ENCODE measurements at places on chromosomes 6 and 20.

DNA sequence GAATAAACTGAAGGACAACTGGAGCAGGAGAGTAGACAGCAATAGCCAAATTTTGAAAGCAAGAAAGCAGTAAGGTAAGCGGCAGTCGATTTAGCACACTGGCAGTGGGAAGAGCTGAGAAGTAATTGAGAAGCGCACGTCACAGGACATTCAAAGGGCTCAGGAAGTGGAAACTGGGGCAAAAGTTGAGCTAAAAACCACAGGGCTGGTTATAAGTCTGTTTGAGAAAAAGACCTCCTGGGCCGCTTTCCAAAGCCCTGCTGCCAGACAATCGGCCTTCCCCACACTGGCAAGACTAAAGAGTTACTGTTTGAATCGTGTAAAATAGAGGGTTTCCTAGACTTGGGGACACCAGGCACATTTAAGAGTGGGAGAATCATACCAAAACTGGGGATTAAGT lies 161.4 kb downstream of the DNAH8 start:
- DNase-seq, result peak; percentile 72

- DNase-seq, result peak; percentile 10
Observed at GRCh38 chr6:139337830-139338229, 36.6 kb downstream of the CITED2 start.

DNA sequence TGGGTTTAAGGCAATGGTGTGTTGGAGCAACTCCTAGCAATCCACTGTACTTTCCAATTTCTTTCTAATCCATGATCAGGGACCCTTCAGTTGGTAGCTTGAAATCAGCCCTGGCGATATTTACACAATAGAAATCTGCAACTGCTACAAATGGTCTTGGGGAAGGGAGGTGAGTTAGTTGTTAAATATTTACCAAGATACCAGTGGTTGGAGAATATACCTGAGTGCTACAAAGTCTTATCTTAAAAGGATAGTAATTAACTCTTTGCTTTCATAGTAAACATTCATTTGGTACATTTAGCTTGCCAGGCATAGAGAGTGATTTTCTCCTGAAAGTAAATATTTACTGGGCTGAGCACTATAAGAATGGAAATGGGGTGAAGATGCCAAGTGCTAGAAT lies 568.2 kb downstream of the BCKDHB start:
- DNase-seq, result no peak

GRCh38 chr6:64128301-64129024 lies 492.9 kb downstream of the PHF3 start:
- DNase-seq, result no peak

- no peak for DNase-seq
Observed at GRCh38 chr6:147046141-147046877, 157.9 kb upstream of the STXBP5 start.

DNA sequence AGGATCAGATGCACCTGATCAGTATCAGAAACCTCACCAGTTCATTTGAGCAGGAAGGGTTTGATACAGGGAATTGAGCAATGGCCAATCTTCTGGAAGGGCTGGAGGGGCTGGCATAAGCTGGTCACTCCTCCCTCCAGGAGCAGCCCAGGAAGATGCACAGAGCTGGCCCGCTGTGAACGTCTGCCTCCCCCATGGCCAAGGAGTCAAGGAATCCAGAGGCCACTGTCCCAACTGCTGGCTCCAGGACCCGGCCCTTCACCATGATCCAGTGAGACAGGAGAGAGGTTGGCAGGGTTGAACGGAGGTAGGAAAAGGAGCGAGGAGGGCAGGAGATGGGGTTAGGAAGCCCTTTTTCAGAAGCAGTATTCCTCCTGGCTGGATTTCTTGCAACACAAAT lies 113.9 kb upstream of the CST7 start:
- DNase-seq, result no peak

GRCh38 chr20:14611479-14611878 lies 274.1 kb upstream of the FLRT3 start:
- no peak for DNase-seq

GRCh38 chr20:59747671-59748515 lies 143.6 kb downstream of the PHACTR3 start:
- no peak for DNase-seq

- DNase-seq, result peak; percentile 55
Observed at GRCh38 chr6:43275801-43276576, 22.1 kb upstream of the SLC22A7 start.

DNA sequence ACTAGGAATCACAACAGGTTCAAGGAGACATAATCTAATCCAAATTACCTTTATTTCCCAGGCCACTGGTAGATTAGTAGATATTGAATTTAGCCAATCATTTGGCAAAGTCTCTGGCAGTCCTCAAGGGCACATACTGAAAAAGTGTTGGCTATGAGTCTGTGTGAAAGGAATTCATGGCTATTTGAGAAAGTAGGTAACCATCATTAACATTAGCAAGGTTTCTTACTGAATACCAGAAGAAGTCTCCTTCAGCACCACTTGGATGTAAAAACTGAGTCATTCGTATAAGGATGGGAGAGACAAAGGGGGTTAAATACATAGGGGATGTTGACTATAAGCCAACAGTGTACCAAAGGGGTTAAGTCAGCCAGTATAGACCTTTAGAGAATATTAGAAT lies 36.7 kb downstream of the AGPAT4 start:
- DNase-seq, result no peak

GRCh38 chr6:105620878-105621277 lies 218.0 kb upstream of the PREP start:
- DNase-seq, result no peak

DNA sequence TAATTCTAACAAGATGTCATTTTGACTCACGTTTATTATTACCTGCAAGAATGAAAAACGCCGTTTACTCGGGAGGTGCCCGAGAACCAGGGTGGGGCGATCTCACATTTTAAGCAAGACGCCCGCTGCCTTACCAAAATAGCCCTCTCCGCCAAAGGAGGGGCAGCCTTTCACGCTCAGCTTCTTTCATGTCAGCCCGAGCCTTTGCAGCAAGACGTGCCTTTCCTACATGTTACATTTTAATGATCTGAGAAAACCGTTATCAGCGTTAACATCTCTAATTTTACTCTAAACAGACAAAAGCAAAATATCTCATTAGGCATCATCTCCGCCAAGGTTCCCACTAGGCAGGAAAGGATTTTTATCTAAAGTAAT lies 2.0 kb downstream of the BACH2 start:
- DNase-seq, result peak; percentile 64

DNA sequence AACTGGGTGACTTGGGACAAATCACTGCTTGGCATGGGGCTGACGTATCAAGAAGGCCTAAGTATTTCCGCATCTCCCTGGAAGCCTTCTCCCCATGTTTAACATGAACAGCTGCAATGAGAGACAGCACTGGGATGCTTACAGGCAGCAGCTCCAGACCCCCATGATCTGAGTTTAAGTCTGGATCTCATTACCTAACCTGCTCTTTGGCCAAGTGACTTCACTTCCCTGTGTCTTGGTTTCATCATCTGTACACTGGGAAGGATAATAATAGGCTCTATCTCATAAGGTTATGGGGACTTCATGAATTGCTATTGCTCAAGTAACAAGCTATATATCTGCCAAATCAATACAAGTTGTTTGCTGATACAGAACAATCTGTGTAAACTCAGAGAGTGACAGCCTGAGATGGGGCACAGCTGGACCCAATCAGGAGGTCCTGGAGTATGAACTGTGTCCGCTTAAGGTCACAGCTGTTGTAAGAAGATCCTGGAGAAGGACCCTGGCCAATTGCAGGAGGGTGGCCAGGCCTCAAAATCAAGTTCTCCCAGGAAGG lies 56.0 kb downstream of the TGM2 start:
- DNase-seq, result no peak

DNA sequence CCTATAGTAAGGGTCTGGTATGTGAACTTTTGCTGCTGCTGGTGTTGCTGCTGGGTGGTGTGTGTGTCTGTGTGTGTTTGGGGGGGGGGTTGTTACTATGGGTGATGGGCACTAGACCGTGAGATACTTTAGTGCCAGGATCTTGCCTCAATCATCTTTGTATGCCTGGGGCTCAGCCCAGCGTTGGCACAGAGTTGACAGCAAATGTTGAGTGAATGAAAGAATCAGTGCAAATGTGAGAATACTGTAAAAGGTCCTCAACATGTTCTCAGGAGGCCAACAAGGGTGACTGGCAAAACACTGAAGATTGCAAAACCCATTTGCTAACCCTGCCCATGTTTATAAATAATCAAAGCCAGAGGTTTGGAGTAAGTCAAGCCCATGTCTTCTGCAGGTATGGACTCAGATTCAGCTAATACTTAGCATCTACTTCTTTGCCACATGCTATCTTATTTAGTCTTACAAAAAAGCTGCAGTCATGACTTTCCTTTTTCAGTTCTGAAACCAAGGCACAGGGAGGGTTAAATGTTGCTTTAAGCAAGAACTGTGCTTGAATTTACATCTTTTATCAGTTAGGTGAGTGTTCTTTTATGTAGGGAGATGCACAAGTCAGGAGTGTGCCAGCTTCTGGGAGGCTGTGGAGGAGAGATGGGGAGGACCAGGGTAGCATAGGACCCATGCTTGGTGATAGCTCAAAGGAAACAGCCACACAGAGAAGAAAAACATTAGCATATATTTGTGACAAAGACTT lies 125.3 kb upstream of the SPACA1 start:
- DNase-seq, result no peak

- no peak for DNase-seq
Observed at GRCh38 chr6:119340796-119341487, 8.6 kb downstream of the MAN1A1 start.

DNA sequence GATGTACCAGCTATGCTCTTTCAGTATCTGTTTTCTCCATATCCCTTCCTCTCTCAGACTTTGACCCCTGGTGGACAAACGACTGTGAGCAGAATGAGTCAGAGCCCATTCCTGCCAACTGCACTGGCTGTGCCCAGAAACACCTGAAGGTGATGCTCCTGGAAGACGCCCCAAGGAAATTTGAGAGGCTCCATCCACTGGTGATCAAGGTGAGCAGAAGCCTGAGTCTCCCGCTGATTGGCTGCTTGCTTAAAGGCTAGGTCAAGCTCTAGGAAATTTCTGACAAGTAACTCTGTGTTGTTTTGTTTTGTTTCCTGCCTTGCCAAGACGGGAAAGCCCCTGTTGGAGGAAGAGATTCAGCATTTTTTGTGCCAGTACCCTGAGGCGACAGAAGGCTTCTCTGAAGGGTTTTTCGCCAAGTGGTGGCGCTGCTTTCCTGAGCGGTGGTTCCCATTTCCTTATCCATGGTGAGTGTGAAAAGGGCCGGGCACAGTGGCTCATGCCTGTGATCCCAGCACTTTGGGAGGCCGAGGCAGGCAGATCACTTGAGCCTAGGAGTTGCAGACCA lies 28.6 kb downstream of the C6orf89 start:
- peak; percentile 53 for DNase-seq

DNA sequence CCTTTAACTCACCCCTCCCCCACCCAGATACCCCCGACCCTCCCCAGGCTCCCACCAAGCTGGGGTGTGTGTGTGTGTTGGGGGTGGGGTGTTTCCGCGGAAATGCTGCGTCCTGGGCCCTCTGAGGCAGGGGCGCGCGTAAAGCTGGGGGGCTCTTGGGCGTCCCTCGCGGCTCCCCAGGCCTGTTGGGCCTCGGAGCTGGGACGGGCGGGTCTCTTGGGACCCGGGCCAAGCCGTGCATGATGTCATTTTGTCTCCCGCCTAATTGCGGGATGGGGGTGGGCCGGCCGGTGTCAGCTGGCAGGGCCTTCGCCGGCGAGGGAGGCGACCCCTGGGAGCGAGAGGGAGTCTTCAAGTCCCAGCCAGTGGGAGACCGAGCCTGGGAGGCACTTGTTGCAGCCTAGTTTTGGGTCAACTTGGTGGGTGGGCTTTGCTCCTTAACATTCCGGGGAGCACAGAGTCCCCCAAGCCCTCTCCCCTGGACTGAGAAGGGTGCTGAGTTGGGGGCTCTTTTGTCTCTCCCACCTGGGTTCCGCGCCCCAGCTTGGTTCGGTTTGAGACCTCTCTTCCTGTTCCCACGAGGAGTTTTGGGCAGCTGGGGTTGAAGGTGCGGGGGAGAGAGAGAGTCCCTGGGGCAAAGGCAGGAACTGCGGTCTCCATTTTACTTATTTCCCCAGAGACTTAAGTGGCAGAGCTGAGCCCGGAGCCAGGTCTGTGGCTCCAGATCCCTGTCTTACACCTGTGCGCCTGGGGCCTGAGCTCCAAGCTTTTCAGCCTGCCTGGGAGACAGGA lies 623 bp downstream of the MYBL2 start:
- no peak for DNase-seq

DNA sequence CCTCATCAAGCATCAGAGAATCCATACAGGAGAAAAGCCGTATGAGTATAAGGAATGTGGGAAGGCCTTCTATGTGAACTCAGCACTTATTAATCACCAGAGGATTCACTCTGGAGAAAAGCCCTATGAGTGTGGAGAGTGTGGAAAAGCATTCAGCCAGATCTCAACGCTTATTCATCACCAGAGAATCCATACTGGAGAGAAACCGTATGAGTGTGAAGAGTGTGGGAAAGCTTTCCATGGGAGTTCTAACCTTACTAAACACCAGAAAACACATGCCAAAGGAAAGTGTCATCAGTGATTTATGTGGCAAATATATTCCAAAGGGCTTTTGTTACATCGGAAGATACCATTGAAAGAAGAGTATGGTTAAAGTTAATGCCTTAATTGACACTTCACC lies 25.4 kb downstream of the ZKSCAN8 start:
- DNase-seq, result no peak

GRCh38 chr6:154773610-154774089 lies 40.4 kb downstream of the SCAF8 start:
- no peak for DNase-seq

GRCh38 chr6:41878961-41879405 lies 16.2 kb downstream of the USP49 start:
- DNase-seq, result no peak

- DNase-seq, result no peak
Observed at GRCh38 chr6:148064406-148065134, 278.1 kb upstream of the SASH1 start.

DNA sequence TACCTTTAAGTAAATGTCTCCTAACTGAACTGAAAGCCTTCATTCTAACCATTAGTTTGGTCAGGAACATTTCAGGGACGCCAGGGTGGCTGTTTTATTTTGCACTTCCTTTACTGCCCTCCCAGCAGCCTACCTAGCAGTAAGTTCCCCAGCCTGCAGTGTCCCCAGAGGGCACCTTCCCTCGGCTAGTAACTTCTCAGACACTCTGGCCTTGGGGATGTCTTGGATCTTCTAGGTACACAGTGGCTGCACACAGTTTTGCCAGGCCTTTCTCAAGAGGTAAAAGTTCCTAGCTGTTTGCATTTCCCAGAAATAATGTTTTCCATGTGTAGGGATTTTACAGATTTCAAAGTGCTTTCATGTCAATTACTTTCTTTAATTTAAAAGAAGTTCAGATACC lies 378 bp upstream of the LAMA2 start:
- no peak for DNase-seq

DNA sequence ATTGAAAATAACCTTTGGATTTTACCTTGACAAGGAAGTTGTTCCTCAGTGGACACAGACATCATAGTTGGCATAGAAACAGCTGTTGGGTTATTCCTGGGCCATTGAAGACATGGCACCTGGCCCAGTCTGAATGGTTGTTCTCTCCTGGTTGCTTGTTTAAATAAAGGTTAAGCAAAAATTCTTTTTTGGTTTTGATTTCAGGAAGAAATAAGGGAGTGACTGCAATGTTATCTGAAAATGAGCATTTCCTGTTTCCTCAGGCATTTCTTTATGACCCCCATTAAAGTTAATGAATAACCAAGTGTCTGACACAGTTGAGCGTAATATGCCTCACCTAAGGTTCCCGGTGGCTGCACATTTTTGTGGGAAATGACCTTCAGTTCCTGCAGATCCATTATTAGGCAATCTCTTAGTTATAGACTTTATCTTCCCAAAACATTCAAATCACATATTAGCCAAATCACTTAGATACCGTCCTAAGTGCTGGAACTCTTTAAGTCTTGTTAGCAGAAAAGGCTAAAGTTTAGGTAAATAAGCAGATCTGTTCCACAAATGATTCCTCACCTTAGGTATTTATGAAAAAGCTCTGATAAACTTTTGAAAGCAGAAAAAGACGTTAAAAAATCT lies 648.7 kb upstream of the FLRT3 start:
- no peak for DNase-seq
